SJSA1 (cell line): ENCODE measurements at places on chromosomes 3 and 15.

GRCh38 chr3:121152573-121152972 is 244.6 kb downstream of the STXBP5L start:
- DNase-seq, result no peak

DNA sequence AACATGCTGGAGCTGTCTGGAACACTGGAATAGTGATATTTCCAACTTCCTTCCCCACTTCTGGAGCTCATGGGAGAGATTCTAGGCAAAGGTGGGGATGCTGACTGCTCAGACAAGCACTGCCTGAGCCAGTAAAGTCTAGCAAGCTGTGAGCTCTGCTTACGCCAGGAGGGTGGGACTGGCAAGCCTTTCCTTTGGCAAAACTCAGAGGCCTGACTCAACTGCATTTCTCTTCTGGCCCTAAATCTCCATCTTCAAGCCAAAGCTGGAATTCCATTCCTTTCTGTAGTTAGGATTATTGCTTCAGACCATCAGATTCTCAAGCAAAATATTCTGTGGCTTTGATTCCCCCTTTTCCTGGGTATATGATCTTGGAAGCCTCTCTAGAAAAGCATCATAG is 20.3 kb upstream of the EPB42 start:
- no peak for DNase-seq

- DNase-seq, result no peak
Measured at GRCh38 chr3:3605226-3605625, 194.0 kb upstream of the LRRN1 start.

- DNase-seq, result no peak
Measured at GRCh38 chr15:60793656-60794055, 314.7 kb upstream of the ICE2 start.

DNA sequence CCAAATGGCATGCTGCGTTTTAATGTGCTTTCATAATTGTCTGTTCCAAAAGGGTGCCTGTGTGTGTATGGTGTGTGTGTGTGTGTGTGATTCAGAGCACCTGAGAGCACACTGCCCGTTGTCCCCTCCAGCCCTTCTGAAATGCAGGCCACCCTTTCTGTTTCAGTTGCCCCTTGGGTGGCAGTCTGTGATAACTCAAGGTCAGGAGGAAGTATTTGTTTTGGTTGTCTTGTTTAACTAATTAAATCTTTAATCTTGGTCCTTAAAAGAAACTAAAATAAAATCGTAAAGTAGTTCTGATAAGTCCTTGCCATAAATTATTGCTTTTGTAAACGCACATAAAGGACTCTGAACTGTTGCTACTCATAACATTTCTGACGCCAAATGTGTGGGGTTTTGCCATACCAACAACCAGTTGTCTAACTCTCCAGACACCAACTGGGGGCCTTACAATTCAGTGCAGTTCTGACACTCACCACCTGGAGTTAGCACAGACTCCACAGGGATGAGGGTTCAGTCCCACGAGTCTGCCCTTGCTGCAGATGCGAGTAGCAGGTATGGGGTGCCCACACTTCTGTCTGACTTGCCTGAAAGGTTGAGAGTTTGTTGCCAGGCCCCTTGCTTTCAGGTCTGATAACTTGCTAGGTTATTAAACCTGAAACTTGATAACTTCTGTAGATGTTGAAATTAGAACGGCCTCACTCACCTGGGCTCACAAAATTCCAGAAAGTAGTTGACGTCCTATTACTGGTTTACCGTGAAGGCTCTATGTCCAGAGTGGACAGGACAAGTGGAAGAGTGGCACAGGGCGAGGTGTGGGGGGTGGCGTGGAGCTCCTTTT is 157.3 kb downstream of the IGF1R start:
- peak; percentile 14 for DNase-seq

DNA sequence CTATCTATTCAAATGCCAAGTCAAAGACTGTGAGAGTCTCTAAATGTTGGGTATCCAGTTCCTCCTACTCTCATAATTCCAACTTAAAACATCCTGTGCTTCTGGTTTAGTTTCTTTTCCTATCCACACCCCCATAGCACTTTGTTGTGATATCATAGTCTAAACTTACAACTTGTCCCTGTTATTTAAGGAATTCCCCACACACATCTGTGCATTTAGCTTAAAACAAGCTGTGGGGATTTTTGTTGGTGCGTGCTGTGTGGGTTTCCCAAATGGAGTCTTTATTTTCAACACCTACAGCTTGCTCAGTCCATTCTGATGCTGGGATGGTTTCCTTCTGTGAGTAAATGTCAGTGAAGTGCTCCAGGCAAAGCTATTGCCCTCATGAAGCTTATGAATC is 167.3 kb downstream of the GMNC start:
- no peak for DNase-seq

DNA sequence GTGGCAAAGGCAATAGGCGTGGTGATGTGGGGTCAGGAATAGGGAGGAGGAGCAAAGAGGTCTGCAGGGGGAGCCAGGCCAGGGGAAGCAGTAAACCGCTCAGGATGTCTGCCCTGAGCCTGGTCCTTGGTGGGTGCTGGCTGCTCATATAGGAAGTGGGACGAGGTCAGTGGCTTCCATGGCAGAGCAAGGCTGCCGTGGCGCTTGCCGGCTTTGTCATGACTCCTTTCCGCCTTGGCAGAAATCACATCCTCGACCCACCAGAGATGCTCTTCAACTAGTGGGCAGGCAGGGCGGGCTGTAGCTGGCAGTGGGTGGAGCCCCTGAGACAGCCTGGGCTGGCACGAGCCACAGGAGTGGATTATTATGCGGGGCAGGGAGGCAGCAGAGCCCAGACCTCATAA is 13.1 kb upstream of the SKOR1 start:
- no peak for DNase-seq

DNA sequence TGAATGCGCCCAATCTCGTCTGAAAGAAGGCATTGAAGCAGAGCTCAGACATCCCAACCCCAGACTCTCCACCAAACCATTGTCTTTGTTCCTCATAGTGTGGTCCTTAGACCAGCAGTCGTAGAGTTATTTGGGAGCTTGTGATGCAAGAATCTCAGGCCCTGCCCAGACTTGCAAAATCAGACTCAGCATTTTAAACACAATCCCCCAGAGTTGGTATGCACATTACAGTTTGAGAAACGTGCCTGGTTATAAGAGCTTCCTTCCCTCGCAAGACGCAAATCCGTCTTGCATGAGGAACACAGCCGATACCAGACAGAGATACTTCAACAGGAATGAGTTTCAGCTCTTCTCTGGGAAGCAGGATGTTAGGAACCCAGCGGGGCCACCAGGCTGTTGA is 38.9 kb upstream of the IREB2 start:
- DNase-seq, result no peak
